ENCODE measurements at places on chromosomes 11 and 22. TPM values are rescaled to one million over a fixed set of nuclear protein-coding genes. Genes with fewer than 3 reads are reported as not detected.
A peak's percentile ranks its signal among the peaks of the same experiment; 100 is the strongest.

- DNase-seq: no peak
Measured at GRCh38 chr22:33848251-33848650, 72.0 kb downstream of the LARGE1 start.

DNA sequence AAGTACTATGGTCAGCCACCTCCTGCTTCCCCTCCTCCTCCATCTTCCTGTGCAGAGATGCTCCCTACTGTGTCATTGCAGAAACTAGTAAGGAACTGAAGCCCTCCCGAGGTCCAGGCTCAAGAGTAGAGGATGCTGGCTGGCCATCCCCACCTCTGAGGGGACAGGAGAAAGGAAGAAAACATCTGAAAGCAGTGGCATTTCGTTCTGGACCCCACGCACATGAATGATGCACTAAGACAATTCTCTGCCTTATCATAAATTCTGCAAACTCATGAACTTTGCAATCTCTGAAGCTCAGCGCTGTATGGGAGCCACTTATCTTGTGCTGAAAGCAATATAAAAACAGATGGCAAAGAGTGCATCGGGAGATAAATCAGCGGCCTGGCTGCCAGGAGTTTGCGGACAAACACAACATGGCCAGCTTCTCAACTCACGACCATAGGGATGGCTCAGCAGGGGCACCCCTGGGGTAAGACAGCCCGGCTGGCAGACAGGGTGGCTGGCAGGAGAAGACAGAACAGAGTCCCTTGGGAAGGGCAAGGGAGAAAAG is 306.4 kb downstream of the NXPE2 start:
- DNase-seq: no peak

- DNase-seq: no peak
Measured at GRCh38 chr11:93529707-93530467, 13.3 kb downstream of the SMCO4 start.

- no peak for DNase-seq
Measured at GRCh38 chr11:91066456-91067047, 843.7 kb upstream of the CHORDC1 start.

DNA sequence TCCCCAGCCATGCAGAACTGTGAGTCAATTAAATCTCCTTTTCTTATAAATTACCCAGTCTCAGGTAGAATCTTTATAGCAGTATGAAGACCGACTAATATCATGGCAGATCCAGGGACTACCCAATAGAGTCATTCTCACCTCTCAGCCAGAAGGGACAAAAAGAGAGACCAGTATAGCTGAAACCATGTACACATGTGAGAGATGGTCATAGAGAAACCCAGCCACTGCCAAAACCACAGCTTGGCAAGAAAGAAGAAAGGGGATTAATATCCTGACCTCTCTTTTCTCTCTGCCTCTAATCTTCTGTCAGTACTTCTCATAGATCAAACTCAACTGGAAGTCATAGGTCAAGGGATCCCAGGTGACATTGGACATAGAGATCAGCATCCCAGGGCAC is 109.8 kb downstream of the CCDC34 start:
- DNase-seq: no peak

DNA sequence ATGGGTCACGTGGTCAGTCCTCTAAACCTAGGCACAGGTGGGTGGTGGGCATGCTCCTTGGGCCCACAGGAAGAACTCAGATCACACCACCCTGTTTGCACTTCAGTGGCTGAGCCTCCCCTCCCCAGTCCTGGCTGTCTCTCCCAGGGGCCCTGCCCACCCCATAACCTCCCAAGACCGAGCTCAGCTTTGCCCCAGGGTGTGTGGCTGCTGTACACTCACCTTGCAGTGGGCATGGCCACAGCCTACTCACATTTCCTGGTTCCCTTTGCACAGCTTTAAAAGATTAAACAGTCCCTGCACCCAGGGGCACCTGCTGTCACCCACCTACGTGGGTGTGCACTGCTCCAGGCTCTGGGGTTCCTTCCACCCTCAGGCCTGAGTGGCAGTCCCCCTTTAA is 13.8 kb downstream of the TRIOBP start:
- no peak for DNase-seq

DNA sequence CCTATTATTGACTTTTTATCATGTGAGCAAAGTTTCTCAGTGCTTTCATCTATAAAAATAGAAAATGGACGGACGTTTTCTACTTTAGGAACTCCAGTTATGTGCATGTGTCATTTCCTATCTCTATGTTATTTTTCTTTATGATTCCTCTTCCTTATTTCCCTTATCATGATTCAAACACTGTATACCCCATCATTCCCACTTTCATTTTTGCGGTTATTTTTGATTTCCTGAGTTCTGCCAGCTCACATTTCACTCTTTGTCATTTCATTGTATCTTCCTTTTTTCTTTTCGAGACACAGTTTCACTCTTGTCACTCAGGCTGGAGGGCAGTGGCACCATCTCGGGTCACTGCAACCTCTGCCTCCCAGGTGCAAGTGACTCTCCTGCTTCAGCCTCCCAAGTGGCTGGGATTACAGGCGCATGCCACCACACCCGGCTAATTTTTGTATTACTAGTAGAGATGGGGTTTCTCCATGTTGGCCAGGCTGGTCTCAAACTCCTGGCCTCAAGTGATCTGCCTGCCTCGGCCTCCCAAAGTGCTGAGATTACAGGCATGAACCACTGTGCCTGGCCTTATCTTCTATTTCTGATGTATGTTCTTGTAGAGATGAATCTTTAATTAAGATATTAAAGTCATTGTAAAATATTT is 21.5 kb downstream of the C11orf58 start:
- no peak for DNase-seq

- DNase-seq: peak; percentile 43
Measured at GRCh38 chr22:27718186-27719035, 83.1 kb downstream of the MN1 start.

DNA sequence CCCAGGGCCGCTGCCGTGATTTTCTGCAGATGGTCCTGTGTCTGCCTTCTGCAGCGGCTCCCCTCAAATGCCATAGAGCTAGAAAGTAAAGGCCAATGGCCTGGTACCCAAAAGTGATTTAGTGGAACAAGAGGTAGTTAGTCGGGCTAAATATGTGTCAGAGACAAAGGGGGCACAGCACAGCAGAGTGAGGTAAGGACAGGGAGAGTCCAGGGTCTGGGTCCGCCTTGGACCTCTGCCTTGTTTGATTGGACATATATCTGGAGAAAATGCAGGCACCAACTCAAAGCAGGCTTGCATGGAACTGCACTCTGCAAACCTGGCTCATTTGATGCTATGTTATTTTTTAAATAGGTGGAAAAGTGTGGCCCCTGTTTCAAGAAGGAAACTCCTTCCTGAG is 249.6 kb upstream of the B3GAT1 start:
- no peak for DNase-seq

DNA sequence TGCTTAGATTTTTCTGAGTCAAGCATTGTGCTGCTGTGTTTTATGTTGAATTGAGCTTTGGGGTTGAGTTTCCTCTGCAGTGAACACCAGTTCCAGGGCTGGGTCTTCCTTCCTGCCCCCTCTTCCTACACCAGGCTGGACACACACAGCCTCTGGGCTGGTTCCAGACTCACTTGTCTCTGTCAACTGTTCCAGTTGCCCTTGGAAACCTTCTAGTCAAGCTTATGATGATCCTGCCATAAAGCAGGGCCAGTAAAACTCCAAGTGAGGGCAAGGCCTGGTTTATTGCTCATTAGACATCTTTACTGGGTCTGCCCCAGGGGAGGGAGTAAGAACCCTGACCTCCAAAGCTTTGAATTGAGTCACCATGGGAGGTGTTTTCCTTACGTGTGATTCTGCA is 61.1 kb downstream of the KIAA1671 start:
- DNase-seq: no peak

The NLRP14 gene
- 0.77 TPM for polyA plus RNA-seq

The MMP7 gene
- 27.2 TPM for polyA plus RNA-seq

The CCDC116 gene
- 1.2 TPM for polyA plus RNA-seq

The OR4C6 gene
- not detected for polyA plus RNA-seq
